HuH-7.5 (cell line): ENCODE measurements at places on chromosomes 4 and X.

DNA sequence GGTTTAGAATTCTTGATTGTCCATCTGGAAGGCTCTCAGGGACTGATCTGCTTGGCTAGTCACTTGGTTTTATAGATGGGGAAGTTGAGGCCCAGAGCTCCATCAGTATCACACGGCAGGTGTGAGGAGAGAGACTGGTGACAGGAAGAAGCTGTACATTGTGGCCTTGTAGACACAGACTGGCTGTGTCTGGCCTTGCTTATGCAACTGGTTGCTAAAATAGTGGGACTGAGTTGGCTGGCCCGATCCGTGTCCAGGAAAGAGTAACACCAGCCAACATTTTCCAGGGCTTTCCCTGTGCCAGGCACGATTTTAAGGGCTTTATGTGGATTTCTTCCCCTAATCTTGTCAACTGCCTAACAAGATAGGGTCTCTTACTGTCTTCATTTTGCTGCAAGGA lies 2.8 kb downstream of the TBC1D14 start:
- no peak for DNase-seq

- no peak for DNase-seq
Measured at GRCh38 chr4:92307181-92307580, 3.4 kb downstream of the GRID2 start.

GRCh38 chr4:165931741-165932140 lies 58.7 kb downstream of the TLL1 start:
- no peak for DNase-seq

DNA sequence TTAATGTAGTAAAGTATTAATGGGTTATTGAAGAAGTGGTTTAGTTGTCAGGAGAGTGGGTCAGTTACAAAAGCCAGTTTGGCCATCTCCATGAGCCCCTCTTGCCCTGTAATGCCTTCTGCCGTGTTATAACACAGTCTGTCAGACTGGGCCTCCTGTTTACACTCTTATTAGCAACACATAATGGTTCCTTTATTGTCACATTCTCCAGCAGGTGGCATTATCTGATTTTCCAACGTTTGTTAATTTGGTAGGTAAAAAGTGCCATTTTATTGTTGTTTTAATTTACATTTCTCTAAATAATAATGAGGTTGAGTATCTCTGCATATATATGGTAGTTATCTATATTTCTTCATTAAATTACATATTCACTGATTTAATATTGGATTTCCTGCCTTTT lies 560.8 kb downstream of the FGF13 start:
- DNase-seq: no peak

DNA sequence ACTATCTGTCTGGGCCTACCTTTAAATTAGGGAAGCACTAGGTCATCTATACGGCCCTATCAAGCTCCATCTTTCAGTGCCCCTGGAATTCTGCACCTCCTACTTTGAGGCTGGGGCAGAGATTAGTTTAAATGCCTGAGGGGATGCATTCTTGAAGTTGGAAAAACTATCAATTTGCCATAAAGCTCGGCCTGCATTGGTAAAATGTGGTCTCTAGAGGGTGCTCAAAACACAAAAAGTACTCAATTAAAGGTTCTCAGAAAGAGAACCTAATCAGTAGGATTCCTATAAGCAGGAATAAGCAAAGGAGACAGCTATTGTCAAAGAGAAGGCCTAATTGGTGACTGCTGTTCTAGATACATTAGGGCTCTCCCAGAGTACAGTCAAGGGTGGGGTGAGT lies 111.7 kb downstream of the AMER1 start:
- no peak for DNase-seq

DNA sequence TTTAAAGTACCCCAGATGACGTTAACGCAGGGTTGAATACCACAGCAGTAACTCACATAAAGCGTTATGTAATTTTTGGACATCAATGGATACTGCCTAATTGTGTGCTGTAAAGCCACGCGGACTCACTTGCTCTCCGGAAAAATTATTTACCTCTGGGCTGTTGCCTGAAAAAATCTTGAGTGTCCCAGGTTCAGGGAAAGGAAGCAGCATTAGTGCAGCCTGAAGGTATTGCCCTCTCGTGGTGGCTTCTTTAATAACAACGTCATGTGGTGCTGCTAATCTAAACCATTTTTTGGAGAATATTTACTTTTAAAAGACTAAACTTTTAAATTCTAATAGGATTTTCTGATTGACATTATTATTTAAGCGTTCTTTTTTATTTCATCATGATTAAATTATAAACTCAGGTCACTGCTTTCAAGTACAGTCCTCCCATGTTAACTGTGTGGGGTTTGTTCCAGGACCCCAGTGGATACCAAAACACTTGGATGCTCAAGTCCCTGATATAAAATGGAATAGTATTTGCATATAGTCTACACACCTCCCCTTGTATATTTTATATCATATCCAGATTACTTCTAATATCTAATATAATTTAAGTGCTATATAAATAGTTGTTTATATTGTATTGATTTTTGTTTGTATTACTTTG lies 384.8 kb downstream of the FAM133A start:
- no peak for DNase-seq

GRCh38 chr4:159735281-159736207 lies 632.7 kb downstream of the RAPGEF2 start:
- DNase-seq: no peak

GRCh38 chrX:131709553-131709952 lies 165.7 kb downstream of the OR13H1 start:
- DNase-seq: no peak

DNA sequence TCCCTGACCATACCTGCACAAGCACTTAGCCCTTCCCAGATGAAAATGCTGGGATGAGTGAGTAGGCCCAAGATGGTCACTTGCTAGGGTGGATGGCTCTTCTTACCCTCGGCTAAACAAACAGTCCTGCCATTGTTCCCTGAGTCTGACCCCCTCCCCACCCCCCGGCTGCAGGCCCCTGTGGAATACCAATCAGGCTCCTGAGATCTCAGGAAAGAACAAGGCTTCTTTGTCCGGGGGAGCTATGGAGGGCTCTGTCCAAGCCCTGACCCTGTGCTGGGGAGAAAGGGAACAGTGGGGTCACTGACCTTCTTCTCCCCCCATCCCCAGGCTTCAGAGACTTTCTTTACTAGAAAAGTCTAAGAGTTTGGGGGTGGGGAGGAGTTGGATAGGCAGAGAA lies 6.0 kb downstream of the PLP1 start:
- no peak for DNase-seq

DNA sequence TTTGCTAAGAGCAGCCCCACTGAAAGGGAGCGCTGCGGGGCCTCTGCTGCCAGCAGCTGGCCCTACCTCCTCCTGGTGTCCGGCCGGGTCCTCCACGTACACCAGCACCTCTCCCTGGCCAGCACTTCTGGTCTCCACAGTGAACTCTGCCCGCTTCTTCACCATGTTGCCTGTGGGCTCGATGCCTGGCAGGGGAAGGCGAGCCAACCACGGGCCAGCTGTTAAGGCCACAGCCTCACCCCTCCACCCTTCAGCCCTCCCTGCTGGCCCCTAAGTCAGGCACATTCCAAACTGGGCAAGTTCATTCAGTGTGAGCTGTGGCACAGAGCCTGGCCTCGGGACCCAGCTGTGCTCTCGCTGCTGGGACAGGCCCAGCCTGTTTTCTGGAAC lies 7.8 kb downstream of the FLNA start:
- DNase-seq: no peak

- DNase-seq: no peak
Measured at GRCh38 chrX:38669428-38669827, 108.1 kb downstream of the TSPAN7 start.

DNA sequence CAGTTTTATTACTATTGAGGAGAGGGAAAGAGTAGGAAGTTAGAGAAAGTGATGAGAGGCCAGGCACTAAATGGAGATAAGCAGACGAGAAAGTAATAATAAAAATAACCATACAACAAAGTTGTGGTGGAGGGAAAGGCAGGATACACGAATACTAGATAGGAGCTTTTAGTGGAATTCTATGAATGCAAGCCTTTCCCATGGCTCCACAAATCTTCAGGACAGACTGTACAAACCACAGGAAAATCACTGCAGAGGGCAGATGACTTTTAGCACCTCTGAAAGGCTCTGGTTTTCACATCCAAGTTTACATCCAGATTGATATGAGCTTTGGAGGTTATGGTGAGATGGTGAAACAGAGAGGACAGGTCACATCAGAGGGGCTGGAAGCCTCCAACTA lies 41.5 kb downstream of the TNIP3 start:
- no peak for DNase-seq

- no peak for DNase-seq
Measured at GRCh38 chr4:101649790-101650515, 140.6 kb upstream of the BANK1 start.

DNA sequence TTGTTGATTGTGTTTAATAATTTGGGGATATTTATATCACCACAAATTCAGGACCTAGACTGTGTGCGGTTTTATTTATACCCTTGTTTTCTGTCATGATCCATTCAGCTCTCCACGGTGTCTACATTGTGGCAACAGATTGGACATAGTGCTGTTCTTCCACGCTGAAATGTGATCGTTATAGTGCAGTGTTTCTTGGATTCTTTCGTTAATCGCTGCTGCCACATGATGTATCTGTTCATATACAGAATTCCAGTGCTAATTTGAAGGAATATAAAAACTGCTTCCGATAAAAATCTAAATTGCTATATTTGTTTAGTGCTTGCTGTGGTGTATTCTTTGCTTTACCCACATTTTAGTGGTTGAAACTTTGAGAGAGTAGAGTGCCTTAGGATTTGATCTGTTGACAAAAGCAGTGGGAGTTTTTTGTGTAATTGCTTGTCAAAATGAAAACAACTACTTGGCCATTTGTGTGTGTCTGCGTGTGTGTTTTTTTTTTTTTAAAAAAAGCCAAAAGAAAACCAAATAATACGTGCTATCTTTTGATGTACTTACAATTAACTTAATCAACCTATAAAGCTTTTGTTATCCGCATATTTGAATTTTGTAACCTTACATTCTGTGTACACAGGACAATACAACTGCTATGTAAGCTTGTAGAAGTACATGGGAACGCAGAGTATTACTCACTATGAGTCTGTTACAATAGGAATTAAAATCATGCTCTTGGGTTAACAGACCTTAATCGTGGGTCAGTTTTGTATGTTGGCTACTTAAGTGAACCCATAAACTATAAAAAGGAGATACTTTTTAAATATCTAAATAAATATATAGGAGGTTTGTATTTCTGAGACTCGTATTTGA lies 353.3 kb downstream of the ARHGAP24 start:
- no peak for DNase-seq

- no peak for DNase-seq
Measured at GRCh38 chr4:42480717-42481116, 83.4 kb downstream of the SHISA3 start.

- no peak for DNase-seq
Measured at GRCh38 chrX:99663136-99663535, 746.9 kb downstream of the PCDH19 start.

DNA sequence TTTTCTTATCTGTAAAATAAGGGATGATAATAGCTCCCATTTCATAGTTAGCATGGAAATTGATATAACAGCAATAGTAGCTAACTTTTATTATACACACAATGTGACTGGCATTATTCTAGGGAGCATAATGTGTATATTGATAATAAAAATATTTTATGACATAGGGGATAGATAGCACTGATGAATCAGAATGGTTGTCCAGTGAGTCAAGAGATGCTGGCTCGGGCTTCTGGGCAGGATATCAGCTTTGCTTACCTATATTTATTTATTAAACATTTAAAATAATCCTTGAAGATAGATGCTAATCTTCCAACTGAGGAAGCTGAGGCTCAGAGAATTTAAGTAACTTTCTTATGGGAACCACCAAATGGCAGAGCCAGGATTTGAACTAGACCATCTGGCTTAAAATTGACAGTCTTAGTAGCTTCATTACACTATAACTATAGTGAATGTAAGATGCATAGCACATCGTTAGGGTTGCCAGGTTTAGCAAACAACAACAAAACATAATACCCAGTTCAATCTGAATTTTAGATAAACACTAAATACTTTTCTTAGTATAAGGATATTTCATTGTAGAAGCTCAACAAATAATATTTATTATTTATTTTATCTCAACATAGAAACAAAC lies 2.7 kb downstream of the AFP start:
- DNase-seq: no peak

DNA sequence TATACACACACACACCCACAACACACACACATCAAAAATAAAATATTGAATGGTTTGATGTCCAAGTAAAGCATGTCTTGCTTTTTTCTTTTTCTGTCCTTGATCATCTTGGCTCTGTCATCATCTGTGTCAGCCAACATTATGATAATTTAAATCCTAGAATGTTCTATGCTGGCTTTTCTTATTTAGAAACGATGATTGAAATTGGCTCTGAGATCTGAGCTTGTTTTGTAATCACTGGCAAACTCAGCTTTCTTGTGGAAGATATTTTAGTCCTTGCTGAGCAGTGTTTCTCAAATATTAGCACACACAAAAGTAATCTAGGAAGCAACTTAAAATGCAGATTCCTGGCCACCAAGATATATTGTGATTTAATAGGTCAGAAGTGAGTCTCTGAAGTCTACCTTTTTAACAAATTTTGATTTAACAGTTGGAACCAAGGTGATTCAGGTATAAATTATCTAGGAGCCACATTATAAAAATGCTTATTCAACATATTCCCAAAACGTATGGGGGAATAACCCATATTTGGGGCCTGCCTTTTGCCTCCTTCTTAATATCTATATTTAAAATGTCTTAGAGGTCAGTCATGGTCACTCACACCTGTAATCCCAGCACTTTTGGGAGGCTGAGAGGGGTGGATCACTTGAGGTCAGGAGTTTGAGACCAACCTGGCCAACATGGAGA lies 24.0 kb upstream of the DSPP start:
- no peak for DNase-seq

DNA sequence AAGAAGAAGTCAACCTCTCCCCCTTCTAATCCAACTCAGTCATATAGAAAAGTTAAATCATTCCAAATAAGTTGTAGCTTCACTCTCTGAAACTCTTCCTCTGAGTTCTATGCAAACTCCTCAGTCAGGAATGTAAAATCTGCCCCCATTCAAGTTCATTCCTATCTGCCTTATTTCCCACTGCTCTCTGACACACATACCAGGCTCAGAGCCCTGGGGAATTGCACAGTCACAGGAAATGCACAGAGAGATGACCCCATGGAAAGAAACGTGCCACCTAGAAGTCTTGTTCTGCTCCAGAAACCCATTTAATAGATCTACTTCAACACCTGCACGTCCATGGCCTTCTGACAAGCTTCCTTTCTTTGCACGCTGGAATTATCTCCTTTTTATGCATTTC lies 236.0 kb upstream of the VCX3A start:
- DNase-seq: no peak

DNA sequence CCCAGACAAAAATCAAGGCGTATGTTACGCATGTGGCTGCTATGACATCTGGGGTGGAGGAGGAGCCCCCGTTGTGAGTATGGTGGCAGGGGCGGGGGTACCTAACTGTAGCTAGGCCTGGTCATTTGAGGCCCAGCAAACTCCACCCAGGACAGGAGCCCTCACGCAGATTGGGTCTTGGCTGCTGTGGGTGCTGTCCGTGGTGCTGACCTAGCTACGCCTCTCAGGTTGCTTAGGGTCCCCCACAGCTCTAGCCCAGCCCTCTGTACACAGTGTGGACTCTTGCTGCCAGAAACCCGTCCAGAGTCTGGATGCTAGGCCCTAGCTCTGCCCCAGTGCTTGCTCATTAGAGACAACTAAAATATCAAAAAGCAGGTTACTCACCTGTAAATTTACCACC lies 146.7 kb upstream of the PSAPL1 start:
- peak; percentile 44 for DNase-seq

- no peak for DNase-seq
Measured at GRCh38 chr4:25981749-25982148, 67.7 kb downstream of the SMIM20 start.

GRCh38 chr4:113971706-113972360 lies 7.6 kb downstream of the ARSJ start:
- no peak for DNase-seq
